T-helper 2 cell (primary cell): ENCODE measurements at places on chromosomes 11 and 22.

GRCh38 chr22:46131151-46131587, 19.2 kb upstream of the PPARA start:
- no peak for DNase-seq

DNA sequence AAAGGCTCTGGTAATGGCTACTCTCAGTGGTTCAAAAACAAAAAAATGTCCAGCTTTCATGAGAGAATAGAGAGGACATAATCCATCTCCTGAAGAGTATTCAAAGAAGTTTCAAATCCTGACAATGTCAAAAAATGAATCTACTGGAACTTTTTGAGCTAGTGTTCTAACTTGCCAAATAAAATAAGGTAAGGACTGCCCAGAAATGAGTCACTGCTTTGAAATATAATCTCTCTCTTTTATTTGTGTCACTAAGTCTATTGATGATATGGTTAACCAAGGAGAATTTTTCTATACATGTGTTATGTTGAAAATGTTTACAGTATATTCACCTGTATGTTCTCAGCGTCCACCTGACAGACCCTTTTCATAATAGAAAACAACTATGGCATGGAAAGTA, 3.4 kb downstream of the GUCY1A2 start:
- no peak for DNase-seq

DNA sequence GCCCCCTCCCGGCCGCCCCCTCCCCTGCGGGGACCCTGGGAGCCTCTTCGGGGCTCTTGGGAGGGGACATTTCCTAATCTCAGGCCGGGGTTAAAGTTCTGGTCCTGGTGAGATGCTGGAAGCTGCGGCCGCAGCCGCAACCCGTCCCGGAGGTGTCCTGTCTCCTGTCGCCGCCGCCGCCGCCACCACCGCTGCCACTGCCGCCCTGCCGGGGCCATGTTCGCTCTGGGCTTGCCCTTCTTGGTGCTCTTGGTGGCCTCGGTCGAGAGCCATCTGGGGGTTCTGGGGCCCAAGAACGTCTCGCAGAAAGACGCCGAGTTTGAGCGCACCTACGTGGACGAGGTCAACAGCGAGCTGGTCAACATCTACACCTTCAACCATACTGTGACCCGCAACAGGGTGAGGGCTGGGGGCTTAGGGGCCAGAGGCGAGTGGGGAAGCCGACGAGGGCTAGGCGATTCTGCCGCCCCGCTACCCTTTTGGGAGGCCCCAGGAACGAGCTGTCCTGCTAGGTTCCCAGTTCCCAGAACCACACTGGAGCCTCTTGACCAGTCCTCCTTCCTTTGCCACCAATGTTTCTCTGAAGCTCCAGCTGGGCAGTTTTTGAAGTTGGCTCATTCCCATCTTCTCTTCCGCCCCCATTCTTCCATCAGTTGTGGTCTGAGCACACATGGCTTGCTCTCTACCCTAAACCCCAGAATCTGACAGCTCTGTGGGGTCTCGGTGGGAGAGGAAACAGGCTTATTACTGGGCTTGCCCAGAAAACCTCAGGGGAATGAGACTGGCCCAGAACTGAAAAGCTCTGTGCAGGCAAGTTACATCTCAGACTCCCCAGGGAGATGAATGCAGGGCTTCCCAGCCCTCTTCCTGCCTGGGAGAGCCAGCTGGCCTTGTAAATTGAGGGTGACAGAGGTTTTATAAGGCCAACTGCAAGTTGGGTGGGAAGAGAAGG, 781 bp downstream of the SIDT2 start:
- DNase-seq = no peak

DNA sequence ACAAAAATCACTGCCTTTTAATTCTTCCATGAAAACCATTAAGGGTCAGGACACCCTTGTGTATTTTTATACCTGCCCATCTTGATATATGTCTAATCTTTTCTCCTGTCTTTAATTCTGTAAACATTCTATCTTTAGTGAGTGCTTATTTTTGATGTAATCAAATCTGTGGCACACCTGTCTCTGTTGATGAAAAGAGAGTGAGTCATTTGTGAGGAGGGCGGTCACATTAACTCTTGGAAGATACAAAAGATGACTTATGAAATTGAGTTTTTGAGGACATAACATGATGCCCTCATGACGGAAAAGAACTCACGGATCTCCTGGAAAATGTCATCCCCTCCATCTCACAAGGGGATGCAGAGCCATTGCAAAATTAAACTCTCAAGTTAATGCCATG, 206.5 kb upstream of the PGR start:
- DNase-seq = no peak

GRCh38 chr22:27809226-27809603, 7.7 kb upstream of the MN1 start:
- DNase-seq = no peak

DNA sequence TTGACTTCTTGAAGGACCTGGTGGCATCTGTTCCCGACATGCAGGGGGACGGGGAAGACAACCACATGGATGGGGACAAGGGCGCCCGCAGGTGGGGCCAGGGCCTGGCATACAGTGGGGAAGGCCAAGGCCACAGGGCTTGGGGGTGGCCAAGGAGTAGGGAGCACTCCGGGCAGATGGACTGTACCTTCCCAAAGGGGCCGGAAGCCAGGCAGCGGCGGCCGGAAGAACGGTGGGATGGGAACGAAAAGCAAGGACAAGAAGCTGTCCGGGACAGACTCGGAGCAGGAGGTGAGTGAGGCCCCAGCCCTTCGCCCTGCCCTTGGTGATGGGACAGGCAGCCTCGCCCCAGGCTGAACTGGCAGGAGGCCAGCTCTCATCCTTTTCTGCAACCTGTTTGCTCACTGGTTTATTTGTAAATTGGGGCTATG, 1.2 kb downstream of the DRAP1 start:
- no peak for DNase-seq

DNA sequence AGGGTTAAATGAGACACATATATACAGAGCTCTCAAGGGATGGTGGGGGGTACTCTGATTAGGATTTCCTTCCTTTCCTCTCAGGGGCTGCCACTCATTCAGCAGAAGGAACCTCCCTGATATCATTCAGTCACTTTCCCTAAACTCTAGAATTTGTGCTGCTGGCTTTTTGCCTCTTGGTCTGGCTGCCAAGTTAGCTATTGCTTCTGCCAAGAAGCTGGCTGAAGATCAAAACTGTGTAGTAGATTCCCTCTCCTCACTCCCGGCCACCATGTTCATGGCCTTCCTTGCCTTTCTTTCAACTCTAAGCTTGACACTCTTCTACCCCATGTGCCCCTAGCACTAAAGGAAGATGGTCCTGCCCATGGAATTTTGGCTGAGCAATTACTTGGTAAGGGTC, 18.7 kb downstream of the SLC6A5 start:
- DNase-seq = no peak

- no peak for DNase-seq
Measured at GRCh38 chr11:25891960-25892359, 440.0 kb upstream of the ANO3 start.

DNA sequence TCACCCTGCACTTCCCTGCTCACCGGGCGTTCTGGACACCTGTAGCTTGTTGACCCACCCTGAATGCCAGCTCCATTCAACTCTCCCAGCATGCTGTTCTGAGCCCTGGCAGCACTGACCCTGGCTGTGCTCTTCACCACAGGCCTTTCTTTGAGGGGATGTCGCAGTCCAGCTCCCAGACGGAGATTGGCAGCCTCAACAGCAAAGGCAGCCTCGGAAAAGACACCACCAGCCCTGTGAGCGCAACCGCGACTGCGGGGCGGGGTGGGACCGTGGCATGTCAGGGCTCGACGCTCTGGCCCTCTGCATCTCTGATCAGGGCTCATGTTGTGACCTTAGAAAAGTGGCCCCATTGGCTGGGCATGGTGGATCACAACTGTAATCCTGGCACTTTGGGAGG, 47.4 kb upstream of the RAB1B start:
- no peak for DNase-seq

DNA sequence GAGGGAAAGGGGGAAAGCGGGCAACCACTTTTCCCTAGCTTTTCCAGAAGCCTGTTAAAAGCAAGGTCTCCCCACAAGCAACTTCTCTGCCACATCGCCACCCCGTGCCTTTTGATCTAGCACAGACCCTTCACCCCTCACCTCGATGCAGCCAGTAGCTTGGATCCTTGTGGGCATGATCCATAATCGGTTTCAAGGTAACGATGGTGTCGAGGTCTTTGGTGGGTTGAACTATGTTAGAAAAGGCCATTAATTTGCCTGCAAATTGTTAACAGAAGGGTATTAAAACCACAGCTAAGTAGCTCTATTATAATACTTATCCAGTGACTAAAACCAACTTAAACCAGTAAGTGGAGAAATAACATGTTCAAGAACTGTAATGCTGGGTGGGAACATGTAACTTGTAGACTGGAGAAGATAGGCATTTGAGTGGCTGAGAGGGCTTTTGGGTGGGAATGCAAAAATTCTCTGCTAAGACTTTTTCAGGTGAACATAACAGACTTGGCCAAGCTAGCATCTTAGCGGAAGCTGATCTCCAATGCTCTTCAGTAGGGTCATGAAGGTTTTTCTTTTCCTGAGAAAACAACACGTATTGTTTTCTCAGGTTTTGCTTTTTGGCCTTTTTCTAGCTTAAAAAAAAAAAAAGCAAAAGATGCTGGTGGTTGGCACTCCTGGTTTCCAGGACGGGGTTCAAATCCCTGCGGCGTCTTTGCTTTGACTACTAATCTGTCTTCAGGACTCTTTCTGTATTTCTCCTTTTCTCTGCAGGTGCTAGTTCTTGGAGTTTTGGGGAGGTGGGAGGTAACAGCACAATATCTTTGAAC, 6.8 kb downstream of the MALAT1 start:
- DNase-seq = no peak

DNA sequence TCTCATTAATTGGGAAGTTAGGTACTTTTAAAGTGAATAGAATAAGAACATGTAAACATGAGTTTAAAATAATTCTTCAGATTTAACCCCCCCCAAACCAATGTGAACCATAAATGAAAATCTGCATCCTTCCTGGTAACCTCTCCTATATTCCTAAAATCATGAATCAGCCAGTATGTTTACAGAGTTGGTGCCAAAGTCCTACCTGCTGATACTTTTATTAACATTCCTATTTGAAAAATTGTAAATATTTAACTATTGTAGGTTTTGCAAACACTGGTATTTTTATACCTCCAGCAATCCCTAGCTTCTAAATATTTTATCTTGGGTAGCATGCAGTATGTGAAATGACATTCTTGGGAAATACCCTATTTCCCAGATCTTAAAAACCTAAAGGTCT, 278.2 kb downstream of the RAB38 start:
- DNase-seq = no peak

GRCh38 chr22:24926849-24927579, 19.5 kb downstream of the LHFPL7 start:
- DNase-seq = no peak

GRCh38 chr11:76659672-76660532, 10.6 kb downstream of the LRRC32 start:
- DNase-seq = no peak

DNA sequence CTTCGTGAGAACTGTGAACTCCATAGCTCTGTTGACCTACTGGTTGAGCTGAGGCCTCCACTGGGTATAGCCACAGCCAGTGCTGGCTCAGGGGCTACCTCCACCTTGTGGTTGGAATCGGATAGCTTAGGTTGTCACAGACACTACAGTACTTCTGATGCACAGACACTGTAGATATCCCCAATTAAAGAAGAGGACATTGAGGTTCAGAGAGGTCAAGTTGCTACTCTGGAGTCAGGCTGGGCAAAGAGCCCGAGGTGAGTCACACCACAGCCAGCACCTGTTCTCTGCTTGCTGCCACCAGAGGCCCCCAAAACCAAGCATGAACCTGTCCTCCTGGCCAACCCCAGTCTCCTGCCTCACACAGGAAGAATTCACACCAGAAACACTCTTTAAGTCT, 5.4 kb downstream of the UFD1 start:
- no peak for DNase-seq

- no peak for DNase-seq
Measured at GRCh38 chr11:108853864-108854263, 189.0 kb downstream of the DDX10 start.

GRCh38 chr11:116136987-116137674, 632.9 kb upstream of the CADM1 start:
- no peak for DNase-seq

GRCh38 chr11:10875430-10876021, 17.7 kb upstream of the ZBED5 start:
- no peak for DNase-seq

DNA sequence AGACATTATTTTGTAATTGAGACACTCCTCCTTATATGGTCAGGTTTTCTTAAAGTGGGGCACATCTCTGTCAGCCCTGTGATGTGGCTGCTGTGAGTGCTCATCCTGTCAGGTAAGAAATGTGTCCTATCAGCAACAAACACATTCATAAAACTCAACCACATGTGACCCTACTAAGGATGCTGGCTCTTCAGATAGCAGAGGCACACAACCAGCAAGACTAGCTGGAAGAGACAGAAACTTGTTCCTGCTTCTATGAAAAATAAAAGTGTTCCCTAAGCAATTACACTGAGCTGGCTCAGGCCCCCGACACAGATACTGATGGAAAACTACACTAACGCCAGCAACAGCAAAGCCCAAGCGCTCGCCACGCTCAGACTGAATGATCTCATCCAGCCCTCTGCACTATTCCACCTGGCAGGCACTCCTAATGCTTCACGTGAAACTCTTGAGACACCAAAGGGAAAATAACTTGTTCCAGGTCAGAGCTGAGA, 49.8 kb upstream of the CYP2D6 start:
- DNase-seq = no peak

GRCh38 chr22:36606114-36606513, 77.1 kb upstream of the EIF3D start:
- DNase-seq = no peak
